Psoas muscle (tissue), 8 donors: ENCODE measurements at places on chromosomes 4 and X. TPM values are rescaled to one million over a fixed set of nuclear protein-coding genes. Genes with fewer than 3 reads are reported as not detected.

- no peaks in the 10 kb centered on the region for H3K4me1 ChIP-seq
- no peak overlapping the region for H3K27ac ChIP-seq
- no peaks in the 10 kb centered on the region for H3K27me3 ChIP-seq
- no peak for DNase-seq
- no peak overlapping the region for H3K4me3 ChIP-seq
Observed at GRCh38 chrX:4655743-4656142, 942.3 kb upstream of the PRKX start.

RTL3 gene
- not detected for total RNA-seq

- H3K4me3 ChIP-seq: peak overlapping the region; percentile 70
- H3K36me3 ChIP-seq: peaks cover 13% of the 10 kb centered on the region
- no peak for DNase-seq
Observed at GRCh38 chrX:120604361-120604782, 471 bp downstream of the MCTS1 start.

DGKK gene
- not detected for total RNA-seq

DNA sequence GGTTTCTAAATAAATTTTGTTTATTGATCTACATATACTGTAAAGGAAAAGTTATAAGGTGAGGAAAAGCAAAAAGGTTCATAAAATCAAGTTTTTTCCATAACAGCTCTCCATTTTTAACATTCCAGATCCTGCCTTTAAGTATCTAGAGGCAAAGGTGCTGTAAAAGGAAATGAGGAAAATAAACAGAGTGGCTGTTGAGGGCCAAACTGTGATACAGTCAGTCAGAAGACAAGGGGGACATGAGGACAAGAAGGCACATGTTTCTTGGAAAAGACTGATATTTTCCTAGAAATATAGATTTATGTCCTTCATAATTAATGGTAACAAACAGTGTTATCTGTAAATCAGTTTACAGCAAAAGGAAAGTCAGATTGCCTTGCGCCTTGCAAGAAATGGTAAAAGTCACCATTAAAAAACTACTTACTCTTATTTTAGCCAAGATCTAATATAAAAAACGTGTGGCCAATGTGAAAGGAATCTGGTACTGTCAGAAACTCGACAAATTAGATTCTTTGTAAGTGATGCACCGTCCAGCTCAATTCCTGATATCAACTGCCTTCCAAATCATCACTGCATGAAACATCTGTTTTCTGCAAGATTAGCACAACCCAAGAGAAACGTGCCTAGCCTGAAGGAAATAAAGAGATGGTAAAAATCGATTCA is 34.0 kb upstream of the VEGFD start:
- no peak overlapping the region for H3K4me3 ChIP-seq
- H3K4me1 ChIP-seq: no peaks in the 10 kb centered on the region
- no peak overlapping the region for H3K27ac ChIP-seq
- H3K36me3 ChIP-seq: no peaks in the 10 kb centered on the region
- DNase-seq: no peak

- H3K27me3 ChIP-seq: no peaks in the 10 kb centered on the region
- H3K4me3 ChIP-seq: no peak overlapping the region
- no peak for DNase-seq
- no peaks in the 10 kb centered on the region for H3K4me1 ChIP-seq
- no peaks in the 10 kb centered on the region for H3K36me3 ChIP-seq
Observed at GRCh38 chr4:105122350-105122749, 24.3 kb upstream of the TET2 start.

GRCh38 chr4:141724646-141725045 is 88.3 kb downstream of the IL15 start:
- DNase-seq: no peak
- H3K27me3 ChIP-seq: no peaks in the 10 kb centered on the region
- peaks cover 25% of the 10 kb centered on the region for H3K36me3 ChIP-seq
- H3K4me3 ChIP-seq: no peak overlapping the region
- H3K4me1 ChIP-seq: no peaks in the 10 kb centered on the region

- DNase-seq: no peak
- no peaks in the 10 kb centered on the region for H3K36me3 ChIP-seq
- no peak overlapping the region for H3K4me3 ChIP-seq
- no peaks in the 10 kb centered on the region for H3K27me3 ChIP-seq
- no peak overlapping the region for H3K27ac ChIP-seq
- H3K4me1 ChIP-seq: no peaks in the 10 kb centered on the region
Observed at GRCh38 chr4:113008716-113009115, 40.7 kb upstream of the ANK2 start.

GRCh38 chrX:133297284-133297683 is 79.1 kb upstream of the TFDP3 start:
- H3K27ac ChIP-seq: no peak overlapping the region
- H3K36me3 ChIP-seq: peaks cover 4% of the 10 kb centered on the region
- H3K4me3 ChIP-seq: no peak overlapping the region
- no peaks in the 10 kb centered on the region for H3K4me1 ChIP-seq

GRCh38 chrX:65196758-65197360 is 220.6 kb upstream of the ZC4H2 start:
- no peak for DNase-seq
- H3K36me3 ChIP-seq: no peaks in the 10 kb centered on the region
- no peak overlapping the region for H3K4me3 ChIP-seq
- H3K4me1 ChIP-seq: no peaks in the 10 kb centered on the region

- no peaks in the 10 kb centered on the region for H3K27me3 ChIP-seq
- no peak overlapping the region for H3K27ac ChIP-seq
- peaks cover 23% of the 10 kb centered on the region for H3K4me1 ChIP-seq
- DNase-seq: no peak
- no peaks in the 10 kb centered on the region for H3K36me3 ChIP-seq
Observed at GRCh38 chr4:108919226-108919893, 156.5 kb upstream of the ETNPPL start.

DNA sequence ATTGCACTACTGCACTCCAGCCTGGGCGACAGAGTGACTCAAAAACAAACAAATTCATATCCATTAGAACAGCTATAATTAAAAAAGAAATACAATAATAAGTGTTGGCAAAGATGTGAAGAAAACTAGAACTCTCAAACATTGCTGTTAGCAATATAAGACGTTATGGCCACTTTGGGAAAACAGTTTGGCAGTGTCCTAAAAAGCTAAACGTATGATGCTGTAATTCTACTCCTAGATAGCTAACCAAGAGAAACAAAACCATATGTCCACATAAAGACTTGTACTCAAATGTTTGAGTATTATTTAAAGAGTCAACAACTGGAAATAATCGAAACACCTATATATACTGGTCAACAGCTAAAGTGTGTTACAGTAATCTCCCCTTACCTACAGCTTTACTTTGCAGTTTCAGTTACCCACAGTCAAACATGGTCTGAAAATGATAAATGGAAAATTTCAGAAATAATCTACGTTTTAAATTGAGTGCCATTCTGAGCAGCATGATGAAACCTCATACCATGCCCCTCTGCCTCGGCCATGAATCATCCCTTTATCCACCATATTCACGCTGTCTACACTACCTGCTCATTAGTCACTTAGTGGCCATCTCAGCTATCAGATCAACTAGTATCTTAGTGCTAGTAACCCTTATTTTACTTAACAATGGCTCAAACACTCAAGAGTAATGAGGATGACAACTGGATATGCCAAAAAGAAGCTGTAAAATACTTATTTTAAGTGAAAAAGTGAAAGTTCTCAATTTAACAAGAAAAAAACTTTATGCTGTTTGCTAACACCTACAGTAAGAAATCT is 4.9 kb downstream of the ELF2 start:
- H3K36me3 ChIP-seq: no peaks in the 10 kb centered on the region
- peaks cover 48% of the 10 kb centered on the region for H3K4me1 ChIP-seq
- no peak for DNase-seq
- H3K27me3 ChIP-seq: no peaks in the 10 kb centered on the region
- no peak overlapping the region for H3K4me3 ChIP-seq
